Activated naive CD8-positive, alpha-beta T cell treated with anti-CD3 and anti-CD28 coated beads for 36 hours (primary cell): ENCODE measurements at places on chromosomes 7 and 10. TPM values are rescaled to one million over a fixed set of nuclear protein-coding genes. Genes with fewer than 3 reads are reported as not detected.

DNA sequence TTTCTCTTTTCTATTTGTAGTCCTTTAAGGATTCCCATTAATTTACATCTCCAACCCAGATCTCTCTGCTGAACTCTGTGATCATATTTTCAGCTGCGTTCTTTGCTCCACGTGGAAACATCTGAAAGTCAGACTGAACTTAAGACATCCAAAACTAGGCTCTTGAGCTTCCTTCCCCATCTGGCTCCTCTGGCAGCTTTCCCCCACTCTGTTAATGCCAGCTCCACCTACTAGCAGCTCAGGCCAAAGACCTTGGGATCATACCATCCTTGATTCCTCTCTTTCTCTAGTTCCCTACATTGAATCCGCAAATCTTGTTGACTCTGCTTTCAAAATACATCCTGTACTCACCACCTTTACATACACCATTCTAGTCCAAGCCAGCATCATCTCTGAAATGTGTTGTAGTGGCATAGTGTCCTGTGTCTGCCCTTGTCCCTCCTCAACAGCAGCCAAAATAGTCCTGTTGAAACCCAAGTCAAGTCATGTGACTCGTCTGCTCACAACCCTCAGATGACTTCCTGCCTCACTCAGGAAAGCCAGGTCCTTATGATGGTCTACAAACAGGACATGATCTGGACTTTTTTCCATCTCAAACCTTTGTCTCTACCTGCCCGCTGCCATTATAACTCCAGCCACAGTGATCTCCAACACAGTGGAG is 7.0 kb downstream of the REEP3 start:
- H3K4me1 ChIP-seq: peaks cover 23% of the 10 kb centered on the region
- no peaks in the 10 kb centered on the region for H3K27me3 ChIP-seq
- peaks cover 35% of the 10 kb centered on the region for H3K36me3 ChIP-seq
- DNase-seq: no peak
- H3K4me3 ChIP-seq: no peak overlapping the region

DNA sequence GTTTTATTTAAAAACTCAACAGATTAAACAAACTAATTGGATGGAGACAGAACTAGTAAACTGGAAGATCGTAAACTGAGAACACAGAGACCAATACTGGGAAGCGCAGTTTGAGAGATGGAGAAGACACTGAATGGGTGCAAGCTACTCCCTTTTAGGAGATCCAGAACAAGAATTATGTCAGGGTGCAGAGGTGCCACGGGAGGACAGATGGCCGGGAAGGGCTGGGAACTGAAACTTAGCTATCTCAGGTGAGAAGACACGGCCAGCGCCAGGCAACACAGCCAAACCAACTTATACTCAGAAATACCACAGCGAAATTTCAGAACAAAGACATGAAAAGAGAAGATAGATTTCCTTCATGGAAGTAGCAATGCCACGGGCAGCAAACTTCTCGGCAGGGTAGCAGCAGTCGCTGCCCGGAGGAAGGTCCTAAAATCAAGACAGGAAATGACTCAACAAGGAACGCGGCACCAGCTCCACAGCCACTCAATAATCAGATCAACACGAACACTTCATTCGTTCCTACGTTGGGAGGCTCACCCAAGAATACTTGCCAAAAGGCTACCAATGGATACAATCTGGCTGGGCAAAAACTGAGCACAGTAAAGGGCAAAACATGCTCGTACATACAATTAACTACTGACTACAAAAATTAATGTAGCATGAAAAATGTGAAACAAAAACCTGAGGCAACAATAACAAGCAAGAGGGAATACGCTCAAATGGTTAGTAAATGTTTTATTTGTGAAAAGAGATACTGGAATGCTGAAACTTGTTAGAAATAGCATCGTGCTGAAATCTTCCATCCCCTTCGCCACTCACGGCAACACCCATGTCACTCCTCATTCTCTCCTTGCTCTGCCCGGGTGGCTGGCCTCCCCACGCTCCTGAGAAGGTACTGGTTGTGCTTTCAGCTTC is 2.2 kb upstream of the LRRC27 start:
- H3K4me3 ChIP-seq: peak overlapping the region; percentile 91
- no peaks in the 10 kb centered on the region for H3K27me3 ChIP-seq
- H3K36me3 ChIP-seq: peaks cover 60% of the 10 kb centered on the region

DNA sequence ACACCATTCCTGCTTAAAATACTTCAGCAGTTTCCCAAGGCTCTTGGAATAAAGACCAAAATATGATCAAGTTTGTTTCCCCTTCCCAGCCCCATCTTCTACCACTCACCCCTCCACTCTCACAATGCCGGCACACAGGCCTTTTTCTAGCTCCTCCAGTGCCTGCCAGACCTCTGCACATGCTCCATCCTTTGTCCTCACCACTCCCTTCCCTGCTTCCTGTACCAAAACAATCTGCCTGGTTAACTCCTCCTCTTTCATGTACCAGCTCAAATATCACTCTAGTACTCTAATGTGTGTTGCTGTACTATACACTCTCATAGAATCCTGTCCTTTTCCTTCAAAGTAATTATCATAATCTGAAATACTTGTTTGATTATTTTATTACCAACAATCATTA is 19.4 kb downstream of the SCRN1 start:
- H3K27ac ChIP-seq: no peak overlapping the region
- no peaks in the 10 kb centered on the region for H3K27me3 ChIP-seq
- H3K4me3 ChIP-seq: no peak overlapping the region
- H3K4me1 ChIP-seq: peaks cover 18% of the 10 kb centered on the region

- no peaks in the 10 kb centered on the region for H3K36me3 ChIP-seq
- no peak overlapping the region for H3K27ac ChIP-seq
- H3K4me3 ChIP-seq: peak overlapping the region; percentile 58
- peaks cover 3% of the 10 kb centered on the region for H3K27me3 ChIP-seq
- DNase-seq: no peak
Observed at GRCh38 chr7:7972922-7973594, 4.5 kb downstream of the GLCCI1 start.

DNA sequence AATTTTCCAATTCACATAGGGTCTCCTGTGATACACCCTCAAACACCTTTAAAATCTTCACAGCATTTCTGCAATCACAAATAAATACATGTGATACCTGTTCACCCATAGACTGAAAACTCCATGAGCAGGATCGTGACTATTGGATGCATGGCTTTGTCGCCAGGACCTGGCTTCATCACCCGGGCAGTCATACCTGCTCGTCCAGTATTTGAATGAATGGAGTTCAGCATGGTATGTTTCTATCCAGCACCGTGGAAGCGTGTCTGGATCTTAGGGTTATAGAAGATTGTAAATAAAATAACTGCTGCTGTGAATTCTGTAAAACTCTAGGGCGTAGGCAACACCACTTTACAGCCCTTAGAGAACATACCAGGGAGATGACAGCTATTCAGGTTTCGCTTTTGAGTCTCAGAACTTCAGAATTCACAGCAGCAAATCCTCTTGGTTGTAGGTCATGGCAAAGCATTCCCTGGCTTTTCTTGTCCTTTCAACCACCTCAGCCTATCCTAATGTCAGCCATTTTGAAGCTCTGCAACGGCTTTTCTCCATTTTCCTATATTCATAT is 47.4 kb upstream of the USP6NL start:
- DNase-seq: no peak
- no peak overlapping the region for H3K27ac ChIP-seq
- no peaks in the 10 kb centered on the region for H3K27me3 ChIP-seq
- H3K36me3 ChIP-seq: peaks cover under 1% of the 10 kb centered on the region
- H3K4me3 ChIP-seq: no peak overlapping the region

- H3K27me3 ChIP-seq: peaks cover 83% of the 10 kb centered on the region
- H3K27ac ChIP-seq: no peak overlapping the region
- no peak overlapping the region for H3K4me3 ChIP-seq
- DNase-seq: no peak
Observed at GRCh38 chr7:37915438-37915837, 1.2 kb downstream of the SFRP4 start.

GRCh38 chr10:129969184-129969910 is 5.3 kb upstream of the EBF3 start:
- no peak overlapping the region for H3K4me3 ChIP-seq
- peaks cover 80% of the 10 kb centered on the region for H3K27me3 ChIP-seq
- no peak for DNase-seq
- H3K4me1 ChIP-seq: peaks cover 26% of the 10 kb centered on the region

DNA sequence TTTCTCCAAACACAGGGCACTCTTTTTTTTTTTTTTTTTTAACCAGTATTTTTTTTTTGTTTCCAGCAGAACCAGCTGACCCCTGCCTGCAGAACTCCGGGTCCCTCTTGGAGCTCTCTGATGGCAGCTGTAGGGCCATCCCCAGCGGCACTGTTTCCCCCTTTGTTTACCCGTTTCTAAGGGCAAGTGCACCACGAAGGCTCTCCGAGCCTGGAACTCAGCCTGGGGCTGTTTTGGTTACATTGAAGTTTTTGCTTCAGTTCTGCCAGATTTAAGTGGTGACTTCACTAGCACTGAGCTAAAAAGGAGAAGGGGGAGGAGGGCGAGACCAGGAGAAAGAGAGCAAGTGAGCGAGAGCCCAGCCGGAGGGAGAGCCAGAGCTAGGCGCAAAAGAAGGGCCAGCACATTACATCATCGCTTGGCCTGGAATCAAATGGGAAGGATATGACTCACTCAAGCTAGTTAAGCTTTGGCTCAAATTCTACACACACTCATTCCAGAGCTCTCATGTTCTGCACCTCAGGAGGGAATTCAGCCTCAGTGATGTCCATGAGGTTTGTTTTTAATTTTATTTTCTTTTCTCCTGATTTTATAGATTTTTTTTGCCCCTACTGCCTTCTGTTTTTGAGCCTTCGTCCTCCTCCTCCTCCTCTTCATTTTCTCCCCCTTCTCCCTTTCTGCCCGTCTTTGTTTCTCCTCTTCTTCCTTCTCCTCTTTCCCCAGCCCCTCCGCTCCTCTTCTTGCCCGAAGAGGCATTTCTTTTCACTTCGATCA is 272.3 kb downstream of the TRIL start:
- no peak overlapping the region for H3K4me3 ChIP-seq
- H3K36me3 ChIP-seq: no peaks in the 10 kb centered on the region
- peak; percentile 19 for DNase-seq

DNA sequence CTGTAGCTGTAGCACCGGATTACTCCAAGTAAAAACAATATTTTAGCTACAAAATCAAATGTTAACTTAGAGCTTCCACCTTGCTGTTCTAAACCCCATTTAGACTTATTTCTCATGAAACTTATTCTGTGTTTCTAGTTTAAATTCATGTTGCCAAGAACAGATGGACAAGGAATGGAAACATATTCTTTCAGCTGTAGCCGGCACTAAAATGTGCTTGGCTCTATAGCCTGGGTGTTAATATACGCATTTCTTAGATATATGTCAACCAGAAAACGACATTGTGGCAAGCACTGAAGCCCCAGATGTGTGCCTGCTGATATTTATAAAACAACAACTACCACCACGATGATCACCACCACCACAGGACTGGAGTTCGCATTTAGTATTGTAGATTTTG is 190.3 kb upstream of the ETV1 start:
- no peaks in the 10 kb centered on the region for H3K4me1 ChIP-seq
- no peak overlapping the region for H3K27ac ChIP-seq
- no peaks in the 10 kb centered on the region for H3K36me3 ChIP-seq

- H3K36me3 ChIP-seq: peaks cover 5% of the 10 kb centered on the region
- peaks cover 39% of the 10 kb centered on the region for H3K4me1 ChIP-seq
- peak; percentile 2 for DNase-seq
- H3K27ac ChIP-seq: peak overlapping the region; percentile 57
Observed at GRCh38 chr7:131110297-131111080, 217.2 kb upstream of the MKLN1 start.

The RBP3 gene
- total RNA-seq: not detected

The GIMAP1 gene
- 6.1 TPM for total RNA-seq

The KAT6B gene
- total RNA-seq: 23.4 TPM
